Esophagus muscularis mucosa (tissue), 4 donors: ENCODE measurements at places on chromosomes 6 and 20. TPM values are rescaled to one million over a fixed set of nuclear protein-coding genes. Genes with fewer than 3 reads are reported as not detected.

The TSPO2 gene
- total RNA-seq: not detected

The RBBP9 gene
- 13.7 TPM for total RNA-seq

The LRRC1 gene
- 12.4 TPM for total RNA-seq

GRCh38 chr6:88301888-88302768, 136.0 kb upstream of the CNR1 start:
- no peak for DNase-seq

DNA sequence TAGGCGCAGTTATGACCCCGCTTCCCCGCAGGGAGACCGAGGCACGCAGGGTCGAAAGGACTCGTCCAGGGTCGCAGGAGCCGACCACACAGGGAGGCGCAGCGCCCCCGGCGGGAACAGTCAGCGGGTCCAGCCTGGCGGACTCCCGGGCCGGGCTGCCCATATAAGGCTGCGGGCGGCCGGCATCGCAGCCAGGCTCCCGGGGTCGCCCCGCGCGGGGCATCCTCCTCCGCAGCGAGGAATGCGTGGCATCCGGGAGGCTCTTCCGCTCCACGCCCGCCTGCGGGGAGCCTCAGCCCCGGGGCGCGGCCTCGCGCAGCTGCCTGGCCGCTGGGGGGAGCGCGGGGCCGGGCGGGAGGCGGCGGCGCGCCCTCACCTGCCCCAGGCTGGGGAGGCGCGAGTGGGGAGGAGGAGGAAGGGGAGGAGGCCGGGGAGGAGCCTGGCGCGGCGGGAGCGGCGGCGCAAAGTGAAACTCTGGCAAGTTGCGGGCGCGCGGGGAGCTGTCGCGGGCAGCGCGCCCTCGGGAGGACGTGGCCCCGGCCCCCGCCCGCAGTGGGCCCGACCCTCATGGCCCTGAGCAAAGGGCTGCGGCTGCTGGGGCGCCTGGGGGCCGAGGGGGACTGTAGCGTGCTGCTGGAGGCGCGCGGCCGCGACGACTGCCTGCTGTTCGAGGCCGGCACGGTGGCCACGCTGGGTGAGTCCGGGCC, at the start of gene SYNJ2:
TSS of gene SYNJ2 (plus strand) at position 469 of the 707 bp plus-strand sequence. CDS start at position 568, 99 bp downstream.
- DNase-seq: no peak

DNA sequence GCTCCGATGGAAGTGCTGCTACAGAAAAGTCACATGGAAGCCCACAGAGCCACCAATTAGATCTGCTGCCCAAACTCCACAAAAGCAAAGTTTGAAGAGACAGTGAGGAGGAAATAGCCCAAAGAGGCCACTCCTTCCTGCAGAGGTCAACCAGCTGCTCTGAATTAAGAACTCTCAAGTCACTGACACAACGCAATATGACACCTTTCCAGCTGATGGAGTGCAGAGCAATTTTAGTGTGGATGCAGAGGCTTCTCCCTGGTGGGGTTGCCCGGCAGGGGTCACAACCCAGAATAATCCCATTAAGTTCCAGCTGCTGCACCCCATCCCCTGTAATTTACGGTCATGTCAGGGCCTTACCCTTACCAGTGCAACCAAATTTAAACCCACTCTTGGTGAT, 361.9 kb upstream of the JARID2 start:
- no peak for DNase-seq

GRCh38 chr20:57666106-57666833, 43.5 kb downstream of the PMEPA1 start:
- no peak for DNase-seq

DNA sequence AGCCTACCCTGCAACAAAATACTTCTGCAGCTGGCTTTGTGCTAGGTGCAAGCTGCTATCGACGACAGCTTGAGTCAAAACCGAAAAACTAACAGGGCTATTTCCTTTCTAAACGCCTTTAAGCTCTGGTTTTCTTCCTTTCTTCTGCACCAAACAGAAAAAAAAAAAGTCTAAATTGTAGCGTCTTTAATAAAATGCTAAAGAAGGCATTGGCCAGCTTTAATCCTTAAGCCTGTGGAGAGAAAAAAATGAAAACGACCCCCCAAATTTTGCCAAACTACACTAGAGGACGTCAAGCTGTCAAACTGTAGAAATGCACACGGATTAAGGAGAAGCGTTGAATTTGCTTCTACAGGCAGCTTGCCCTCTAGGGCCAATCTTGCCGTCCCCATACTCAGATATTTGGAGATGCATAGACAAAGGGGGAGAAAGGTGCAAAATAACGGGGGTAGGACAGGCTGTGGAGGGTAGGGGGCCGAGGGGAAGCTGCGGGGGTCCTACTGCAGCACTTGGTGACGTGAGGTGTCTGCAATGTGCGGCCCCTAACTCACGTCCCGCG, 1.4 kb upstream of the NRN1 start:
- no peak for DNase-seq
